ENCODE measurements at places on chromosomes 4 and X.

DNA sequence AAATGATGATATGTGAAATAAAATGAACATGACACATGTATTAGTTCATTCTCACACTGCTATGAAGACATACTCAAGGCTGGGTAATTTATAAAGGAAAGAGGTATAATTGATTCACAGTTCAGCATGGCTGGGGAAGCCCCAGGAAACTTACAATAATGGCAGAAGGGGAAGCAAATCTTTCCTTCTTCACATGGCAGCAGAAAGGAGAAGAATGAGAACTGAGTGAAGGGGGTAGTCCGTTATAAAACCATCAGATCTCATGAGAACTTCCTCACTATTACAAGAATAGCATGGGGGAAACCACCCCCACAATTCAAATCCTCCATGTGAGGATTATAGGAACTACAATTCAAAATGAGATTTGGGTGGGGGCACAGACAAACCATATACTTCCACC, 243.9 kb upstream of the GYPA start:
- no peak for DNase-seq

DNA sequence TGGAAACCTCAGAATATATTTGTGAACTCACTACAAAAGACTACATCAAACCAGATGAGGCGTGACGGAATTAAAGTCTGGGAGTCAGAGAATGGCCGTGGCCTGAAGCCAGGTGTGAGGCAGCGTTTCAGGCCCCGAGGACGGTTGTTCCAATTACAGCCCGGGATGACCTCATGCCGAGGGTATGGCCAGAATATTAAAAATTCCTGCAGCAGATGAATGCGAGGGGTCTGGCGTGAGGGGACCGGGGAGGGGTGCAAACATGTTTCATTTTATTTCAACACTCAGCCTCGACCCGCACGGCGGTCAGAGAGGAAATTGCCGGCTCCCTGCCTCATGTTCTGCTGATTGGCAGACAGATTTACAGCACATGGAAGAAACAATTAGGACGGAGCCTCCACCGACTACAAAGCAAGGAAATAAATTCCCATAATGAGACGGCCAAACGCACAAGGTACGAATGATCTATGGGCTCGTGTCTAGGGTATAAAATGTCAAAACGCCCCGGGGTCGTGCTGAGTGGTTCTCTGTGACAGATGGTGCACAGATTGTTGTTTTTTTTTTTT, 289.7 kb downstream of the SHOX start:
- DNase-seq, result peak; percentile 92

DNA sequence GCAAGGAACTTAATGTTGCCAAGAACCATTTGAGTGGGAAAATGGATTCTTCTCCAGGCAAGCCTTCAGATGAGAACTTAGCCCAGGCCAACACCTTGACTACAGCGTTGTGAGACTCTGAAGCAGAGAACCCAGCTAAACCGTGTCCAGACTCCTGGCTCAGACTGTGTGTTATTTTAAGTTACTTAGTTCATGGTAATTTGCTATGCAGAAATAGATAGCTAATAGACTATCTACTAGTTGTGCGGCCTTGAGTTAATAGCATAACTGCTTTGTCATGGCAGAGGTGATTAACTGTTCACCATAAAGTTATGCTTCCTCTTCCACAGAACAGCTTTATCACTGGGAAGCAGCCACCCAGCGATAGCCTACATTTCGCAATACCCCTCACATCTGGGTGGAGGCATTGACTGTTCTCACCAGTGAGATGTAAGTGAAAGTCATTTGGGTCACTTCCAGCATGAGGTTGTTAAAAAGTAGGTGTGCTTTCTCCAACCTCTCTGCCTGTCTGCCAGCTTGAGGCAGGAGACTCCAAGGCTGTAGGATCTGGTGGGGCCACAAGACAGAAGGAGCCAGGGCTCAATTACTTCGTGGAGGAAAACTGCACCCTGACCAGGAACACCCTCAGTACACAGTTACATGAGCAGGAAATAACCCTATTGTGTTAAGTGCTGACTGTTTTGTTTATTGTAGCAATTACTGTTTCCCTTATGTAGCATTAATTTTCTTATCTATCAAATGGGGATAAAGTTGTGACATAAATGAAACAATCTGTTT, 94.2 kb downstream of the GPAT3 start:
- no peak for DNase-seq

DNA sequence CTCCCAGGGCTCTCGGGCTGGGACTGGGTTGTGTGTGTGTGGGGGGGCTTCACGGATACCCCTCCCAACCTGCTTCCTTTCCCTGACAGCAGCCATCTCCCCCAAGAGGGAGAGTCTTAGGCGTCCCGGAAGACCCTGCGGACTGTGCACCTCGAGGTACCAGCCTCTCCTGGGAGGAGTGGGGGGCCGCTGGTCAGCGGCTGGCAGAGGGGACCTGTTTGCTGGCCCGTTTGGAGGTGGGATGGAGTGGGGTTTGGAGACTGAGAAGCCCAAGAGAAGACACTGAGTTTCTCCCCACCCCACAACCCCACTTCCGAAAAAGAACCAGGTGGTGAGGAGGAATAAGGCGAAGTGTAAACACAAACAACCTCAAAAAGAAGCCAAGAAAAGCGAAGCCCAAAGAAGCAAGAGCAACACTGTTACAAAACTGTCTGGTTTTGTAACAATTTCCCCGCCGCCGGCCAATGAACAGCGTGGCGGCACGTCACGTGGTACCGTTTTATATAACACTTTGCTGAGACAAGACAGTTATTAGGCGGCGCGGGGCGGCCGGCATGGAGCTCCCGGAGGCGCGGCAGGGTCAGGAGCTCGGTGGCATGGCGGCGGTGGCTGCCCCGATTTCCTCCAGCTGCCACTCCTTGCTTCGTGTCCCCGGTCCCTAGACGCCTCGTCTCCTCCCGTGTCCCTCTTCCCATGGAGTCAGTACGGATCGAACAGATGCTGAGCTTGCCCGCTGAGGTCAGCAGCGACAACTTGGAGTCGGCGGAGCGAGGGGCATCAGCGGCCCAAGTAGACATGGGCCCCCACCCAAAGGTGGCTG, at the start of gene LONRF3:
LONRF3 (plus strand) TSS at position 531 of the 820 bp plus-strand sequence; CDS start at position 694, 163 bp downstream.
- peak; percentile 48 for DNase-seq

- DNase-seq, result no peak
Measured at GRCh38 chrX:11952176-11952720, 186.0 kb upstream of the FRMPD4 start.

DNA sequence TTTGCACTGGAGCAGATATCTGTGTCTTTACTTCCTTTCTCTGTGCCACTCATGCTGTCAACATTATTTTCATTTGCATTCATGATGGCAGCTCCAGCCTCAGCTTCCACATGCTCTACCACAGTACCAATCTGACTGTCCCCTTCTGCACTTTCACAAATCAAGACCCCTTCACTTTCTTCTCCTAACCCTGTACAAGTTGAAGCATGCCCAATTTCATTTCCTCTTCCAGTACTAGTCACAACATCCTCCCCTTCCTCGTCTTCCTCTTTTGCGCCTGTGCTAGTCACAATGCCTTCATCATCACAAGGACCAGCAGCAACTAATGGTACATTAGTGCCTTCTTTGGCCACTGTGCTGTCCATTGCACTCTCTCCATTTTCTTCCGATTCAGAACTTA, 26.5 kb downstream of the BOD1L1 start:
- no peak for DNase-seq

- DNase-seq, result no peak
Measured at GRCh38 chrX:74372272-74372671, 49.0 kb upstream of the SLC16A2 start.

DNA sequence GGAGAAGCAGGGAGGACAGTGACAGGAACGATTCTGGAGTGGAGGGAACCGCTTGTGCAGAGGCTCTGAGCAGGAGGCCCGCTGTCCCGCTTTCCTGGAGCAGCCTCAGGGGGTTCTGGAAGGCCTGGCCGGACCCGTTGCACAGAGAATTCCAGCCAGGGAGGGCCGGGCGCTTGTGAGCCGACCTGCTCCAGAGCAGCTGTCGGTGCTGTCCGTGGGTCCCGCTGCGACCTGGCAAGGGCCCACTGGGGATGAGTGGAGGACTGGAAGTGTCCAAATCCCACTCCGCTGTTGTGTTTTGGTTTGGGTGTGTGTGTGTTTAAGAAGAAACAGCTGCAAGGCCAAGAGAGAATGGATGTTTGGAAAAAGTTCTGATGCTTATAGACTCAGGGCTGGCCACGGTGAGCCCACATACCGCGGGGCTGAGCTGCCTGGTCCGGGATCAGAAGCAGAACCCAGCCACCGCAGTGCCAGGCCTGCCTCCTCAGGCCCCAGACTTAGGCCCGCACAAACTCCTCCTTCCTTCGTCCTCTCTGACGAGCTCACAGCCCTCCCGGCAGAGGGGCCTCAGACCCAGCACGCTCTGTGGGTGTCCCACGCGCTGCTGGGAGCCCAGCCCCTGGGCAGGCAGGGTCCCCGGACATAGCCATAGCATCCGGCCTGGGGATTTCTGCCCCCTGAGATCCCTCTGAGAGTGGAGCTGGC, 73.9 kb downstream of the HTRA3 start:
- peak; percentile 70 for DNase-seq

DNA sequence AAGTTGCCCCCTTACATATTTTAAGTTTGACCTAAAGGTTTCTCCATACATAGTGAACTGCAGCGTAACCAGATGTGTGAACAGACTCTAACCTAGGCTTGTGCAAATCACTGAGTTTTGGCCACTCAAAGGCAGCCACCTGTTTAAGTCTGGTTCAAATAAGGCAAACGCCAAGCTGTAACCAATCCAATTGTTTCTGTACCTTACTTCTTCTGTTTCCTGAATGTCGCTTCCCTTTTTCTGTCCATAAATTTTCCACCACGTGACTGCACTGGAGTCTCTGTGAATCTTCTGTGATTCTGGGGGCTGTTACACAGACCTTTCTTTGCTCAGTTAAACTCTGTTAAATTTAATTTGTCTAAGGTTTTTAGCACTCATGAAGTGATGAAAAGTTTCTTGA, 618.8 kb downstream of the GLUD2 start:
- DNase-seq, result no peak

DNA sequence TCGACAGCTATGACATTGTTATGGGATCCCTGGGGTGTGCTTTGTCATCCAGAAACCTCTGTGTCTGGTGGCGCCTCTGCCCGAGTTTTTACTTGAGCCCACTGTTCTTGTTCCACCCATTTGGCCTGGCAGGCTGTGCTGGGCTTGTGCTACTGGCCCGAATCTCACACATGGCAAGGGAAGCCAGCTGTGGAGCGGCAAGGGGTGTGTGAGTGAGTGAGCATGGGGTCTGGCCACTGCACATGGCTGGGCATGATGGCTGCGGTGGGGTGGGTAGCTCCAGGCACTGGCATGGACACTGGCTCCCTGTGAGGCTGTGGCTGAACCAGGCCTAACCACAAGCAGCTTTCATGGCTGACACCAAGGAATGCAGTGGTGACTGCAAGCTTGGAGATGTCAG, 89.2 kb downstream of the DACH2 start:
- no peak for DNase-seq

- DNase-seq, result peak; percentile 66
Measured at GRCh38 chrX:55489314-55490009, at the start of gene USP51. USP51 (minus strand) TSS chrX:55489848; CDS start chrX:55488939, 909 bp downstream.

- no peak for DNase-seq
Measured at GRCh38 chrX:24002167-24002566, 24.8 kb downstream of the KLHL15 start.

DNA sequence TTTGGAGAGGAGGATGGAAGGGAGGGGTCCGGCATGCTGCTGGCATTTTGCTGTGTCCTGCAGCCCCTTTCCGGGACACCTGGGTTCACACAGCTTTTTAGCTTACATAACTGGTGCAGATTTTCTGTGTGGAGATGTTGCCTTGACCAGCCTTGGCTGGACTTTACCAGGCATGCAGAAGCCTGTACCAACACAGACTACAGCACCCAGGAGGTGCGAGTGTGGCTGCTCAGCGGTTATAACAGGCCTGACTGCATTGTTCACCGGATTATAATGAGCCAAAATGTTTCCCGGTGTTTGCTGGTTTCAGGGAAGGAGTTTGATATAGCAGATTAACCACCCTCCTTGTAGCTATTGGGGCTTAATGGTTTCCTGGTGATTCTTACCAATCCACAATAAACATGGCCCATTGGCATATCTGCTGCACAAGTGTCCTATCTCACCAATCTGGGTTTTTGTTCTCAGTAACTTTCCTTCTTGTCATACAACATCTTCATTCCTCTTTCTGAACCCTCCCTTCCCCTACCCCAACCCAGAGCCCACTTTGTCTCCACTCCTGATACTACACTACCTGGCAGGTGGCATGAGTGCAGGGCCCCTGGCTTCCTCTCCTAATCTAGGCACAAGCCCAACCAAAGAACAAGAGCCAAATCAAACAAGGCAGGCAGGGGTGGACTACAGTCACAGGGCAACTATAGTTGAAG, 3.9 kb downstream of the RPL10 start:
- DNase-seq, result peak; percentile 20

DNA sequence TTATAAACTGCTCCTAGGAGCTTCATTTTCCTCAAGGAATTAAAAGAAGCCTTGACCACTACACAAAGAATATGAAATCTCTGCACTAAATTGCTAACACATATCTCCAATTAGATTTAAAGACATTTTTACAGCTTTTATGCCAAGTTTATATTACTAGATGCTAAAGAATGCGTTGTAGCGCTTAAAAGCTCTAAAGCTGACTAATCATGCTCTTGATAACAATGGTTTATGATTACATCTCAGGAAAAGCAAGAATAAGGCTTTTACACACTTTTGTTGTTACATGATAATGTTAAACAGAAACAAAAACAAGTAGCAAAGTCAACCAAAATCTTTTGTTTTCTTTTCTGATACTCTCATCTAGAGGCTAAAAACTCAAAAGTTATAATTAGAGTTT, 44.7 kb downstream of the SLC10A7 start:
- no peak for DNase-seq

GRCh38 chr4:152585023-152585441, 49.1 kb upstream of the FBXW7 start:
- DNase-seq, result no peak

DNA sequence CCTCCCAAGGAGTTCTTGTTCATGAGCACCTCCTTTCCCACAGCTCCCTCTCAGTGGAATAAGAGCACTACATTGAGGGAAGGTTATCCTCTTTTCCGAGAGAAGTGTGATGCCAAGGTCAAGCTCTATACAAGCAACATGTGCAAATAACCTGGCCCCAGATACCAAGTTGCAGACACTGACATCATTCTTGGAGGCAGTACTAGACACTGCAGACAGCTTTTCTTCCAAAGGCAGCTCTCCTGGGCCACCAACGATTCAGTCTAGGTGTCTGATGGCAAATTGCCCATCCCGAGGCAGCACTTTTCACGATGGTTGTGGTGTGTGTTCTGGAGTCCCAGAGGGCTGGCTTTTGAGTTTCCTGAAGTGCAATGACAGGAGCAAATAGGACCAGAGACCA, 384.9 kb downstream of the TLL1 start:
- peak; percentile 34 for DNase-seq

GRCh38 chr4:98474408-98474844, 184.0 kb downstream of the TSPAN5 start:
- no peak for DNase-seq

DNA sequence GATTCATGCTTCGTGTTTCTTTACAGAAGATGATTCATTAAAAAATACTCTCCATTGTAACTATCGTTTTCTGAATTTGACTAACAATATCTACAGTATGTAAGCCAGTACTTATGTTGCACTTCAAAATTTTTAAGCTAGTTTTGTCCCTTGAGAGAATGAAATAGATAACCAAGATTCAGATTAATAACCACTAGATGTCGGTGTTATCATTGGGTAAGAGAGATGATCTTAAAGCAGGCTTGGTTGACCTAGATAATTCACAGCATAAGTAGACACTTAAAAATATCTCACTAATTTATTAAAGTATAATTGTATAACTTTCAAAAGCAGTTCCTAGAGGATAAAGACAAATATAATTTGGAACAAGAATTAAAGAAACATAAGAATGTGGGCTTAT, 430.9 kb downstream of the C4orf33 start:
- no peak for DNase-seq
